ENCODE measurements at places on chromosomes 5 and 9.

GRCh38 chr9:33124751-33125381 lies 42.3 kb downstream of the B4GALT1 start:
- DNase-seq: no peak

DNA sequence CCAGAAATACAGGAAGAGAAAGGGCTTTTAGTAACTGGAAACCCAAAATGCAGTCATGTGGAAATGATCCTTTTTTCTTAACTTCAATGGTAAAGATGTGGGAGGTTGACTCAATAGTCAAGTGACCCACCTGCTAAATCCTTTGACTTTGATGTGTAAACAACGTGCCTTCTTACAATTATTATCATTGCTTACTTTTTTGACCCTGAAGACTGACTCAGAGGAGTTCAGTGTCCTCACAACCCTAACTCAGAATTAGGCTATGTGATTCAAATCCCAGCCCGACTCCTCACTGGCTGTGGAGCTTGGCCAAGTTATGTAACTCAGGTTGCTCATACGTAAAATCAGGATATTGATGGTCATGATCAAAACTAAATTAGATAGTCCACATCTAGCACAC lies 27.9 kb downstream of the ANXA1 start:
- no peak for DNase-seq

GRCh38 chr9:21690561-21690960 lies 111.9 kb upstream of the MTAP start:
- DNase-seq: no peak

GRCh38 chr9:123225374-123225813 lies 43.0 kb downstream of the STRBP start:
- DNase-seq: peak; percentile 77

DNA sequence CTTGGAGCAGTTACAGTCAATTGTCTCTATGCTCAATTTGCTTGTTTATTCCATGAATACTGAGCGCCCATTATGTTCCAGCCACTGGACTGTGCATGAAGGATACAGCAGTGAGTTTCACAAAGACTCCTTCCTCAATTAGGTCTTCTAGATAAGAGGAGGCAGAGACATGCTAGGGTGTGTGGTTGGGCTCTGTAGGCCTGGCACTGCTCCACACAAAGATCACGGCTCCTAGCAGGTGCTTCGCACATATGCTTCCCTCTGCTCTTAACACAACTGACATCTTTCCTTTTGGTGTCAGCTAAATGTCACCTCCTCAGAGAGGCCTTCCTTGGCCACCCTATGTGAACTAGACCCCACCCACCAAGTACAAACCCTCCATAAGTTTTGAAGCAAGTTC lies 10.9 kb downstream of the IL12B start:
- DNase-seq: no peak

DNA sequence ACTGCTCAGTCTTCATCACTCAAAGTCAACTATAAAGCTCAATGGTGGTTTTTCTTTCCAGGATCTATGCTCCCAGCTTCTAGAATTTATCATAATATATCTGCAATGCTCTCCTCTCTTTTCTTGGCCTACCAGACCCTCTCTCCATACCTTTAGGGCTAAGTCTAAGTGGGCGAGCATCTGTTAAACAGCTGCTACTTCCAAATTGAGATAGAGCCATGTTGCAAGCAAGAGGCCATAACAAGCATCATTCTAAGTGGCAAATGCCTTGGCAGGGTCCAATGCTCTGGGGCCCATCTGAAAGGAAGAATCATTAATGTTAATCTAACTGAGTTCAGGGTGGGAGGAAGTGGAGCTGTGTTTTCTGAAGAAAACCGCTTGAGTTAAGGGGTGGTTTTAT lies 324.0 kb downstream of the TLR4 start:
- no peak for DNase-seq

DNA sequence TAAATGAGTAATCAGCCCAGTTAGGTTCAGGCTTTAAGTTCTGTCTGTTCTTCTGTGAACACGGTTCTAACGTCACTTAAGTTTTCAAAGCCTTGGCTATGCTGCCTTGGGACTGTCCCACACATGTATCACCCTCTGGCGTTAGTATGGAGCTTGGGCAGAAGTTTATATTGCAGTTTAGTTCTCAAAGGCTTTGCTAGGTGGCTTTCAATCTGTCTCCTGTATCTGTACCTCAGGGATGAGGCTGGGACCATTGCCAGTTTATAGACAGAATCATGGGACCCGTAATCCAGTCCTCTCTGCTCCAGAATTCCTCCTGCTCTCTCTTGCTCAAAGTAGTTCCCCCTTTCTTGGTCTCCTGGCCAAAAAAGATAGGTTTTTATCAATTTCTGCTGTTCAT lies 12.1 kb downstream of the C9orf40 start:
- no peak for DNase-seq

GRCh38 chr5:140322751-140323731 lies 20.1 kb upstream of the PFDN1 start:
- DNase-seq: no peak

DNA sequence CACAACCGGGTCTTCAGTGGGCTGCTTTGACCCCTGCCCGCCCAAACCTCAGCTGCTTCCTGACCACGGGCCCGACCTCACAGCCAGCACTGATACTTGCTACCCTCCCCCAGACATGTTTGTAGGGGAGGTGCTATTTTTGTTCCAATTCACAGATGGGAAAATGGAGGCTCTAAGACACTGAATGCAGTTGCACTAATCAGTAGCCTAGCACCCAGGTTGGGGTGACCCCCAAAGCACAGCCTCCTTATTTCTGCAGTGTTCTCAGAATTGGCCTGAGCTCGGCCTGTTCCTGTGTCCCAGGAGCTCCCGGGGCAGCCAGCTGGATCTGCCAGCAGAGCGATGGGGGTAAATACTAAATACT lies 22.6 kb downstream of the LAMC3 start:
- no peak for DNase-seq

DNA sequence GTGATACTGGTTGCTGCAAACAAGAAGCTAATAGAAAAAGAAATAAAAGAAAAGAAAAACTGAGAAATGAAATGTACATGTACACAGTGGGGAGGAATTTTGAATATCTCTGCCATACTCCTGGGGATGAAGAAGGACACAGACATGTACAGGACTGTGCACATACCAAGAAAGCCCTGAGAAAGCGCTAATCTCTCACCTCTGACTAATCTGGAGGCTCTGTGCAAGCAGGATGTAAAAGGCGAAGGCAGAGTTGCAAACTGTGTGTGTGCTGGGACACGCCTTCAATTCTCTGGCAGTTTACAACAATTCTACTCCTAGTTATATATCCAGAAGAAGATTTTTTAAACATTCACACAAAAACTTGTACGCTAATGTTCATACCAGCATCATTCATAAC lies 211.4 kb downstream of the KIAA0825 start:
- DNase-seq: no peak

- DNase-seq: no peak
Measured at GRCh38 chr9:12838546-12838945, 63.7 kb downstream of the LURAP1L start.

- DNase-seq: no peak
Measured at GRCh38 chr5:122757285-122757684, 17.6 kb upstream of the SNX2 start.

DNA sequence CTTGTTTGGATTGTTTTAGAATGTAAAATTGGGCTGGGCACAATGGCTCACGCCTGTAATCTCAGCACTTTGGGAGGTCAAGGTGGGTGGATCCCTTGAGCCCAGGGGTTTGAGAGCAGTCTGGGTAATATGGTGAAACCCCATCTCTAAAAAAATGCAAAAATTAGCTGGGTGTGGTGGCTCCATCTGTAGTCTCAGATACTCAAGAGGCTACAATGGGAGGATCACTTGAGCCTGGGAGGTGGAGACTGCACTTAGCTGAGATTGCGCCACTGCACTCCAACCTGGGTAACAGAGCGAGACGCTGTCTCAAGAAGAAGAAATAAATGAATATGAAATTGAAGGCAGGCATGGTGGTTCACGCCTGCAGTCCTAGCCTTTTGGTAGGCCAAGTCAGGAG lies 21.3 kb downstream of the MAML1 start:
- no peak for DNase-seq

GRCh38 chr5:35004200-35004599 lies 43.5 kb downstream of the AGXT2 start:
- DNase-seq: no peak

DNA sequence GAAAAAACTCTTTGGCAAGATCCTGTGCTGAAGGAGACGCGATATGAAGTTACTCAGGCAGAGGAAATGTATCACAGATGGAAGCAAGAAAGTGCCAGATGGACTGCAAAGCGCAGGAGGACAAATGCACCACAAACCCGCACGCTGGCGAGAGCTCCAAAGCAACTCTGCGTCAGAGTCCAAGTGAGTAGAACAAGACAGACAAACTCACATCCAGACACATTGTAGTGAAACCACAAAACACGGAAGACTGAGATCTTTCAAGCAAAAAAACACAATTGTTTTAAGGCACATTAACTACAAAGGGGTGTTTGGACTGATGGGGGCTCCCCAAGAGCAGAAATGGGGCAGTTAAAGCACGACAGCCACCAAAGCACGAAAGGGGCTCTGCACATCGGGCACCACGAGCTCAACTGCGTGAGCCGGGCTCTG lies 39.2 kb upstream of the NKD2 start:
- DNase-seq: no peak
